ENCODE measurements at places on chromosomes 3 and 15. TPM values are rescaled to one million over a fixed set of nuclear protein-coding genes. Genes with fewer than 3 reads are reported as not detected.

The ITIH4 gene
- 1.4 TPM for total RNA-seq

The FILIP1L gene
- total RNA-seq: 0.45 TPM

The ZIC4 gene
- not detected for total RNA-seq

The MAGEL2 gene
- not detected for total RNA-seq

The CFAP100 gene
- not detected for total RNA-seq

The TF gene
- 0.51 TPM for total RNA-seq

The PLA1A gene
- total RNA-seq: 0.50 TPM

The SLC4A7 gene
- total RNA-seq: 30.6 TPM

Measured in A549 treated with CpdA at 1 μM for 4 hours (cell line).